ENCODE measurements at places on chromosomes 12 and 14. TPM values are rescaled to one million over a fixed set of nuclear protein-coding genes. Genes with fewer than 3 reads are reported as not detected.

Gene RPGRIP1
- not detected for total RNA-seq

Gene KRT73
- not detected for total RNA-seq

Gene KCNH3
- total RNA-seq: 0.13 TPM

Gene RFX4
- total RNA-seq: not detected

Gene TEX22
- not detected for total RNA-seq

Gene NANOG
- 0.47 TPM for total RNA-seq

Gene E2F7
- not detected for total RNA-seq

Gene RHEBL1
- not detected for total RNA-seq

Gene EIF5
- total RNA-seq: 252 TPM

Gene TSHR
- total RNA-seq: not detected

Gene TMEM116
- 6.4 TPM for total RNA-seq

Gene DHRS2
- 0.12 TPM for total RNA-seq

Gene CMA1
- 9.8 TPM for total RNA-seq

Gene KRT78
- total RNA-seq: 9.5 TPM

Gene SLCO1B1
- total RNA-seq: not detected

Gene NPFF
- total RNA-seq: not detected
